ENCODE measurements at places on chromosomes 2 and 18.

GRCh38 chr2:217941886-217942728 is 60.7 kb downstream of the TNS1 start:
- DNase-seq: no peak

- DNase-seq: no peak
Measured at GRCh38 chr2:198852248-198852647, 605.5 kb downstream of the SATB2 start.

- no peak for DNase-seq
Measured at GRCh38 chr2:152047824-152048471, 50.9 kb downstream of the CACNB4 start.

GRCh38 chr18:36203360-36203895 is 16.1 kb downstream of the MOCOS start:
- DNase-seq: no peak

DNA sequence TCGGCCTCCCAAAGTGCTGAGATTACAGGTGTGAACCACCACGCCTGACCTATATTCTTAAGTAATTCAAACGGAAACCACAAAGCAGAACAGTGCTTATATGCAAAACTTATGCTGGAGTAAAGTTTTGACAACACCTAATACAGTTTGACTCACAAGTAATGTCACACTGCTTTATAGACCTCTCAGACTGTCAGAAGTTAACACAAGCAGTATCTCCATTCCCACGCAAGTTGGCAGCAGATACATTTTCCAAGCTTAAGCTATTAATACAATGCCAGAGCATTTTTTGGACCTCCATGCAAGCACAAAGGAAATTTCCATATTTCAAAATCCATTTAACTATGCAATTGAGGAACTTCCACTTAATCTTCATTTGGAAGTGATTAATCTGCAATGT is 21.0 kb upstream of the SANBR start:
- DNase-seq: no peak

DNA sequence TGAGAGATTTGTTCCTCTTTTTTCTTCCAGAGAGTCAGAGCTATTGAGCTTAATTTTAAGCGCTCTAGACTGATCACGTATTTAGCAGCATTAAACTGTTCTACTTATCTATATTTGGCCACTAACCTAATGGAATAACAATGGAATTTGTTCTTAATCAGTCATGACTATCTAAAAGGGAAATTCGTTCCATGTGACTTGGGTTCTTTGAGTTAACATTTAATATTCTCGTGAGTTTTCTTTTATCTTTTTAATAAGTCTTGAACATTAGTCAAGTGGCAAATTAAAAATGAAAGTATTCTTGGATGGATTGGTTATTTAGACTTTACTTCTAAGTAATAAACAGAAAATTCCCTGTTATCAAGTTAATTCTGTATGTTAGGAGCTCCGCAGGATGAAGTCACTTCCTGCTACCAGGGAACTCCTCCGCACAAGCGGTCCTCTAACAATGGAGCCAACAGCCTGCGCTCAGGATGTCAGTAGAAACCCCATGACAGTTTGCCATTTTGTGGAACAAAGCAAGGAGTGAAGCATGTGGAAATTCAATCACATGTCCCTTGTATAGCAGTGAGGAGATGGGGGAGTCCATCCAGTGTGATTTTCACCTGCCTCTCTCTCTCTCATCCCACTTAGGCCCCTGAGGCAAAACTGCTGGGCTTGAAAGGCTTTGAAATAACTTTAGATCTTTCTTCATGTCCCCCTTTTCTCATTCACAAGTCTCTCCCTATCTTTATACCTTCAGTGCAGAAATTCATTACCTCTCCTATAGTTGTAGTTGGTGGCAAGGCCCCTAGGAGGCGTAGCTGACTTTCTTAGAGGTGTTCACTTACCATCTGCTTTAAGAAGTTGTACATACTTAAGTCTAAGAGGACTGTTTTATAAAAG is 138.1 kb downstream of the WDR7 start:
- DNase-seq: peak; percentile 36

GRCh38 chr2:143398781-143399180 is 269.6 kb downstream of the ARHGAP15 start:
- no peak for DNase-seq

- peak; percentile 95 for DNase-seq
Measured at GRCh38 chr2:223860809-223861738, 23.7 kb upstream of the AP1S3 start.

- no peak for DNase-seq
Measured at GRCh38 chr2:136151021-136151971, 33.3 kb upstream of the CXCR4 start.

DNA sequence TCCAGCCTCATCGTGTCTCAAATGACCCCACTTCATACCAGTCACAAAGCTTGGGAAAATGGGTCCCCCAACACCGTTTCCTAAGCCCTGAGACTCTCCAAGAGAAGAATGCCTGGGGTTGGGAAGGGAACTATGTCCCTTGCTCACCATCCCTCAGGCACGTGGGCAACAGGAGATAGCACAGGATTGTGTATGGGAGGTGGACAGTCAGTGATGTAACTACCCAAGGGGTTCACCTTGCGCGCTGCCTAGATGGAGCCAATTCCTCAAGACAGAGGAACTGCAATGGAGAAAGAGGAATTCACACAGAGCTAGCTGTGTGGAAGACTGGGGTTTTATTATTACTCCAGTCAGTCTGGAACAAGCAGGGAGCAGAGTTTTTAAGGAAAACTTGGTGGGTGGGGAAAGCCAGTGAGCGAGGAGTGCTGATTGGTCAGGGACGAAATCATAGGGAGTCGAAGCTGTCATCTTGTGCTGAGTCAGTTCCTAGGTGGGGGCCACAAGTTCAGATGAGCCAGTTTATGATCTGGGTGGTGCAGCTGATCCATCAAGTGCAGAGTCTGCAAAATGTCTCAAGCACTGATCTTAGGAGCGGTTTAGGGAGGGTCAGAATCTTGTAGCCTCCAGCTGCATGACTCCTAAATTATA is 13.8 kb upstream of the CXCR1 start:
- no peak for DNase-seq

DNA sequence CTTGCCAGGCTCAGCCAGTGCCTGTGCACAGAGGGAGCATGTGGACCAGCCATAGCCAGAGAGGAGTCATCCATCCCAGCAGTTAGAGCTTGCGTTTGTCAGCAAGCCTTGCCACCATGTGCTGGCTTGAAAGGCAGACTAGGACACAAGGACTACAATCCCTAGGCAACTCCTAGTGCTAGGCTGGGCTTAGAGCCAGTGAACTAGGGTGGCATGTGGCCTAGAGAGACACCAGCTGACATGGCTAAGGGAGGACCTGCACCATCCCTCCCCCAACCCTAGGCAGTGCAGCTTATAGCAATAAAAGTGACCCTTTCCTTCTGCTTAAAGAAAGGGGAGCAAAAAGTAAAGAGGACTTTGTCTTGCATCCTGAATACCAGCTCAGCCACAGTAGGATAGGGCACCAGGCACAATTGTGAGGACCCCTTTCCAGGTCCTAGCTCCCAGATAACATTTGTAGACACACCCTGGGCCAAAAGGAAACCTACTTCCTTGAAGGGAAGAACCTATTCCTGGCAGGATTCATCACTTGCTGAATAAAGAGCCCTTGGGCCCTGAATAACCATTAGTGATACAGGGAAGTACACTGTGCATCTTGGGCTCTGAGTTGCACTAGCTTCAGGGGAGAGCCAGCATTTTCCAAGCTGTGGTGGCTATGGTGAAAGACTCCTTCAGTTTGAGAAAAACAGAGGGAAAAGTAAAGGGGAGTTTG is 38.7 kb upstream of the UXS1 start:
- DNase-seq: no peak

GRCh38 chr18:8619041-8619440 is 9.8 kb downstream of the RAB12 start:
- no peak for DNase-seq

DNA sequence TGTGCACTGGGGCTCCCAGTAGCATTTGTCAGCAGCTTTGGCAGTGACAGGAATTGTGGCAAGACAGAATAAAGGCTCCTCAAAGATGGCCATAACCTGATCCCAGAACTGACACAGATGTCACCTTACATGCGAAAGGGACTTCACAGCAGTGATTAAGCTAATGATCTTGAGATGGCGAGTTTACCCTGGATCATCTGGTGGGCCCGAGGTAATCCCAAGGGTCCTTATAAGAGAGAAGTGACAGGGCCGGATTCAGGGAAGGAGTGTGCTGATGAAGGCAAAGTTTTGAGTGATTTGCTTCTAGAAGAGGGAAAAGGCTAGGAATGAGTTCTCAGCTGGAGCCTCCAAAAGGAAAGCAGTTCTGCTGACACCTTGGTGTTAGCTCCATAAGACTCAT is 333.9 kb downstream of the LPIN1 start:
- DNase-seq: no peak

GRCh38 chr18:35387152-35387571 is 10.0 kb upstream of the ZNF396 start:
- DNase-seq: no peak

- no peak for DNase-seq
Measured at GRCh38 chr2:141820893-141821292, 309.9 kb downstream of the LRP1B start.

DNA sequence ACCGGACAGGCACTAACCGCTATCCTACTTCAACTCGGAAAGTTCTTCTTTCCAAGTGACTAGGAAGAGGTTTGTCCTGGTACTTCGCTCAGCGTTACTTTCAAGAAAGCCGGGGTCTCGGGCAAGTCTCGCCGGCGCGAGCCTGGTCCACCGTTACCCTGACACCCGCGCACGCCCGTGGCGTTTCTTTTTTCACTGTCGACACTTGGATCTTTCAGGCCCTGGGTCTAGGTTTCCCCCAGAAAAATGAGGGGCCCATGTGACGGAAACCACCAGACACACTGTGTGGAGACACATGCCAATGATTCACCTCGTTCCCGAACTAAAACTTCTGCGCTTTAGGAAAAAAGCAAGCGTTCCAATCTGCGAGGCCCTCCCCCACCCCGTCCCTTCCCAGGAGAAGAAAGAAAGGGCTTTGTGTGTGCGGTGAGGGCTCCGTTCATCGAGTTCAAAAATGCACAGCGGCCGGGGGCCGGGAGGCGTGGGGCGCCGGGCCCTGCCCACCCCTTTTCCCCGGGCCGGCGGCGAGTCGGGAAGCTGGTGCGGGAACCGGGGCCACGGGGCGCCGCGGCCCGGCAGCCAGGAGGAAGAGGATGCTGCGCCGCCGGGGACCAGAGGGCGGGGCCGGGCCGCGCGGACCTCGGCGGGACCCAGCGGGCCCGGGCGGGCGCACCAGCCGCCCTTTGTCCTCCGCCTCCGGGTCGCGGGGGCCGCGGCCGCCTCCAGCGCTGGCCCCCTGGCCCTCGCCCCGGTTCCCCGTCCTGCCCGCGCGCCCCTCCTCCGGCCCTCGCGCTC is 2.6 kb downstream of the ZNF521 start:
- no peak for DNase-seq

GRCh38 chr2:39739386-39739785 is 39.7 kb downstream of the THUMPD2 start:
- DNase-seq: no peak

DNA sequence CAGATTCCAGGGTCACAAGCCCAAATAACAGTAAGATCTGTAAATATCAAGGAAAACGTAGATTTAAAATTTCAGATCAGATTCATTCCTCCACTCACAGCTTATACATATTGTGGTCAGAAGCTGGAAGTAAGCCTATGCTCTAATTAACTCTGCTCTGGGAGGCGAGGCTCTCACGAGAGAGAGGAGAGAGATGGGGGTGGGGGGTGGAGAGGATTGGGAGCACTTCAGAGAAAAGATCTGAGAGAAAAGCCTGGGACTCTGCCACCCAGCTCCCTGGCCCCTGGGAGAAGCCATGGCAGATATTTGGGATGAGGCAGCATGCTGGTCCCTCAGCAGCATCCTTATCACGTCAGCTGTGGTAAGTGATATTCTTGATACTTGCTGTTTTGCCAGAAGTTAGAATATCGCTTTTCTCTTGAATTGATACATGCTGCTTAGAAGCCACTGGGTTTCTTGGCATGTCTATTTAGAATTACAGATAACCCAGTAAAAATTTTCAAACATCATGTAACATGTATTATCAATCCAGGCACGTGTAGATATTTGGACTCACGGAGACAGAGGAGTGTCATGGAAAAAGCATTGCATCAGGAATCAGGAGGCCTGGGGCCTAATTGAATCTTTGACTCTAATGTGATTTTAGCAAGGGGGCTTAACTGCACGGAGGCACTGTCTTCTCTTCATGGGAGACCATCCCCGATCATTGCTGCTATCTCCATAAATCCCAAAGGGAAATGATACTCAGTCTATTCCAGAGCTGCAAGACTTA is 265.4 kb downstream of the HRH4 start:
- no peak for DNase-seq

- DNase-seq: no peak
Measured at GRCh38 chr2:42877936-42878335, 85.6 kb upstream of the HAAO start.

DNA sequence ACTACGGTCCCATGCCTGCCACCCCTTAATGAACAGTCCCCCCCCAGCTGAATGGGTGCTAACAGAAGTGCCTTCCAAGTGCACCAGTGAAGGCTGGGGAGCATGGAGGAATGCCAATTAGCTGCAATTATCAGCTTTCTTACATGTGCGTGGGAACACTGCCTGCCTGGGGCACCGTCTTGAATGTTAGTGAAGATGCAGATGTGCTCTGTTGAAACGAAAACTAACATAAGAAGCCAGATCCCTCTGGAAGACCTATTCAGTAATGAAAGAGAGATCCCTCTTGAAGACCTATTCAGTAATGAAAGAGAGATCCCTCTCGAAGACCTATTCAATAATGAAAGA is 154.5 kb downstream of the CLIP4 start:
- DNase-seq: no peak

DNA sequence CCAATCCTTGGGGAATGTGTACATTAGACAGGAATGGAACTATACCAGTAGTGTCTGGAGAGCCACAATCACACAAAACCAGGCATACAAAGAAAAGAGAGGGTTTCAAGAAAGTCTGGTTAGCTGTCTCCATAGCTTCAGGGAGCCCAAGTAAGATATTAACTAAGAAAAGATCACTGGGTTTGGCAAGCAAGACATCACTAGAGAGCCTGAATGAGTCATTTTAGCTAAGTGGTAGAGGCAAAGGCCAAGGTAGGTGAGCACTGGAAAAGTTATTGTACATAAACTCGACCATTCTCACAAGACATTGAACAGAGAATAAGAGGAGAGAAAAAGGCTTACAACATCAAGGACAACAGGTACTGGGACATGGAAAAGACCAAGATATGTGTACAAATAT is 143.8 kb upstream of the ARL4C start:
- DNase-seq: peak; percentile 14

GRCh38 chr2:217845301-217845700 is 157.5 kb downstream of the TNS1 start:
- no peak for DNase-seq

DNA sequence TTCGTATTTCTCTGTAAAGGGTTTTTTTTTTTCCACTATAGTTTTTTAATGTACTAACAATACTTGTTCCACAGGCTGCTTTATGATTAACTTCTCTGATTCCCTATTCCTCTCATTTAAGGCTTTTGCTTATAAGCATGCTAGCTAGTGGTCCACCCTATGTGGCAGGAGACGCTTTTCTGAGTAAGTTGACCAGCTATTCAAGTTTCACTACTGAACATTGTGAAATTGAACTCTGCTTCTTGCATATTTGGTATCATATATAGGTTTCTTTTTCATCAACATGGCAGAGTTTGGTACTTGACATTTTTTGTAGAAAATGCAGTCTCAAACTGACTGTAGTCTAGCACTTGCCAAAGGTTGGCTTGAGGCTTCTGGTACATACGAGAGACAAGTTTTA is 74.2 kb downstream of the OTX1 start:
- no peak for DNase-seq

- no peak for DNase-seq
Measured at GRCh38 chr18:22433956-22434355, 16.2 kb upstream of the CTAGE1 start.

- no peak for DNase-seq
Measured at GRCh38 chr2:97901862-97902261, 93.9 kb downstream of the TMEM131 start.
